Stimulated activated CD8-positive, alpha-beta memory T cell treated with anti-CD3 and anti-CD28 coated beads, Interleukin-2, amount 100 ng/mL, for 48 hours (primary cell): ENCODE measurements at places on chromosomes 3 and 15.
A peak's percentile ranks its signal among the peaks of the same experiment; 100 is the strongest.

GRCh38 chr3:13411186-13411860 lies 8.8 kb downstream of the NUP210 start:
- no peak for DNase-seq

- DNase-seq = no peak
Observed at GRCh38 chr15:74626336-74626735, 10.7 kb downstream of the CLK3 start.

DNA sequence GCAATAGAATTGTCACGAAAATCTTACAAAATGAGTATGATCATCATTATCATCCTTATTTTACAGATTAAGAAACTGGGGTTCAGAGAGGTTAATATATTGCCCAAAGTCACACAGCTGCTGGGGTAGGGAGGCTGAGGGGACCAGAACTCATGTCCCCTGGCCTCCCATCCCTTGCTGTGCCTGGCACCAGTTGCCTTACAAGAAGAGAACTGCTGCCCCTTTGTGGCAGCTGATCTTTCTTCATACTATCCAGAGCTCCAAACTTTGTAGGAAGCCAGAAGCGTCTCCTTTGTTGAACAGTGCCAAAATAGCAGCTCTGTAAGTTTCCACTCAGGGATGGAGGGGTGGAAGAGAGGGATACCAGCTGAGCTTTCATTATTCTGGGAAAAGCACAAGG lies 236.8 kb upstream of the TBC1D5 start:
- no peak for DNase-seq

- no peak for DNase-seq
Observed at GRCh38 chr3:170002879-170003278, 34.9 kb upstream of the GPR160 start.

DNA sequence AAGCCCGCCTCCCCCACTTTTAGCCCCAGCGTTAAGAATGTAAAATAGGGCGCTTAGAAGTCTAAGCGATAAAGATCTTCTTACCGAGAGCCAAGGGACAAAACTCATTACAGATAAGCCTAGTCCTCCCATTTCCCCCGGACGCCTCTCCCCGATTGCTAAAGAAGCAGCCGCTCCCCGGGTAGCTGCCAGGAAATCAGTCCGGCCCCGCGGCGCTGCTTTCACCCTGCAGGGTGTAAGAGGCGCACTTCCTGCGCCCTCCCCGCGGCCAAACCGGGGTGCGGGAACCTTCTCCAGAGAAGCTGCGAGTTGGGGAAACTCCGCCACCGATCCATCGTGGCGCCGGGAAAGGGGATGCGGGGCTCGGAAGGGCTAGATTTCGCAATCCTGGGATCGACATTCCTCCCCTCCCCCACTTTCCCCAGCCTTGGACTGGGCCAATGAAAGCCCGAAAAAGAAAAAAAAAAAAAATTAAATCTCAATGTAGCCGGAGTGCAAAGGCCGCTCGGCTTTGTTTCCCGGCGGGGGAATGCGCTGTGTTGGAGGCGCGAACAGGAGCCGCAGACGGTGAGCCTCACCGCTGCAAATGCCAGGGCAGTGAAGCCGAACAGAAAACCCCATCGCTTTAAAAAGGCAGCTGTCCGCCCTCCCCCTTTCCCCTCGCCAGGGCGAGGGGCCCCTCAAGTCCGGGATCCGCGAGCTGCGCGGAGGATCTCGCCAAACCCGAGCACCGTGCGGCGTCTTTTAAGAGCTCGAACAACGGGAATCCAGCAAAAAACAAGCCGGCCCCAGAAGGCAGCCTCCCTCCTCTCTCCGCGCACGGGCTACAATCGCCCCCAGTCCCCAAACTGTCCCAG lies 626 bp upstream of the PTPRG start:
- no peak for DNase-seq

DNA sequence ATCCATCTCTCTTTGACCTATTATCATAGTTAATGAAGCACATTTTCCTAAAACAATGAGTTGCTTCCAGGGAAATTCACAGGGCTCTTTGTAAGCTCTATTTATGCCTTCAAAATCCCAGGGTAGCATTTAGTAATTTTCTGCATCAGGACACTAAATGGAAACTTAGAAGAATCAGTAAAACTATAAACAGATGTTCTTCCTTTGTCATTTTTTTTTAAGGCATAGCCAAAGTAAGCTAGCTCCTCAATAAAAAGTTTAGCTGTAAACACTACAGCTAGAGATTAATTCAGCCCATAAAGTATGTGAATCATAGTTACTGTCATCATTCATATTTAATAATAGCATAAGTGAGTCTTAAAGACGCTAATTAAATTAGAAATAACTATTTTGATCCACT lies 79.3 kb downstream of the RPL22L1 start:
- DNase-seq = no peak

- DNase-seq = no peak
Observed at GRCh38 chr15:50758712-50759205, 6.7 kb downstream of the SPPL2A start.

GRCh38 chr3:78647726-78648125 lies 1120.1 kb downstream of the ROBO1 start:
- DNase-seq = no peak

- peak; percentile 51 for DNase-seq
Observed at GRCh38 chr3:50550079-50550736, 17.3 kb downstream of the C3orf18 start.

GRCh38 chr3:181317508-181317907 lies 328.0 kb upstream of the DNAJC19 start:
- DNase-seq = no peak

GRCh38 chr3:16361087-16361486 lies 96.1 kb downstream of the OXNAD1 start:
- DNase-seq = no peak

- peak; percentile 59 for DNase-seq
Observed at GRCh38 chr15:50685976-50686468, 575 bp downstream of the TRPM7 start.

GRCh38 chr3:146133441-146133840 lies 27.5 kb downstream of the PLOD2 start:
- DNase-seq = no peak

DNA sequence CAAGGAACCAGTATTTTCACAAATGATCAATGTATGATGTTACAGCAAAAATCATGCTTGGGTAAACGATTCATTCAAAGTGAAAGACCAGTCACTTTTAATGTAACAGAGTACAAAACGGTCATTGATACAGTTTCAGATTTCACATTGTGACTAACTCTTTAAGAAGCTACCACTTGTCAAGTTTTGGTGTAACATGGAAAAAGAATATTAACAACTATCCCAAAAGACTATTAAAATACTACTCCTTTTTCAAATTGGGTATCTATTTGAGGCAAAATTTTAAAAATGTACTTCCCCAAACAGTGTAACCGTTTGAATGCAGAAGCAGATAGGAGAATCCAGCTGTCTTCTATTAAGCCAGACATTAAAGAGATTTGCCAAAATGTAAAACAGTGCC lies 31.7 kb downstream of the AKAP13 start:
- no peak for DNase-seq

GRCh38 chr3:35296533-35296932 lies 342.8 kb upstream of the ARPP21 start:
- DNase-seq = no peak

- no peak for DNase-seq
Observed at GRCh38 chr3:101117980-101118379, 124.8 kb upstream of the ABI3BP start.

- no peak for DNase-seq
Observed at GRCh38 chr3:66450390-66451022, 50.3 kb downstream of the LRIG1 start.

GRCh38 chr3:119912220-119912619 lies 130.3 kb downstream of the NR1I2 start:
- no peak for DNase-seq

GRCh38 chr15:66065325-66065724 lies 188.2 kb downstream of the MEGF11 start:
- DNase-seq = no peak

GRCh38 chr3:41693799-41694198 lies 268.1 kb downstream of the ULK4 start:
- no peak for DNase-seq

DNA sequence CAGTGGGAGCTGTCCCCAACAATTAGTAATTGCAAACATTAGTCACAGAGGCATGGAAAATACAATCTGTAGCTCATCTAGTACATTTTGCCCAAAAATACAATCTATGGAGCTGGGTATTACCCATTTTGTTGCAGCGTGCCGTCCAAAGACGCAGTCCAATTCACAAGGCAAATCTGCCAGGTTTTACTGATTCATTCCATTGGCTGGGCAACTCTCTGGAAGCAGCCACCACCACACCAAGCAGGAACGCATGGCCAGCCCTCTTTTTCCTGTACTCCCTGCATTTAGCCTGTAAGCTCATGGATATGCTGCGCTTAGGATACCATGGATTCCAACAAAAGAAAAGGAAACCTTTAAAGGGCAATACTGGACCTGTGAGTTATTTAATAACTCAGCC lies 60.5 kb upstream of the ARRDC4 start:
- DNase-seq = no peak

GRCh38 chr15:59059076-59059597 lies 45.8 kb upstream of the CCNB2 start:
- no peak for DNase-seq

- no peak for DNase-seq
Observed at GRCh38 chr3:167125612-167126407, 254.3 kb downstream of the ZBBX start.

GRCh38 chr3:98945101-98945524 lies 43.6 kb upstream of the DCBLD2 start:
- no peak for DNase-seq

DNA sequence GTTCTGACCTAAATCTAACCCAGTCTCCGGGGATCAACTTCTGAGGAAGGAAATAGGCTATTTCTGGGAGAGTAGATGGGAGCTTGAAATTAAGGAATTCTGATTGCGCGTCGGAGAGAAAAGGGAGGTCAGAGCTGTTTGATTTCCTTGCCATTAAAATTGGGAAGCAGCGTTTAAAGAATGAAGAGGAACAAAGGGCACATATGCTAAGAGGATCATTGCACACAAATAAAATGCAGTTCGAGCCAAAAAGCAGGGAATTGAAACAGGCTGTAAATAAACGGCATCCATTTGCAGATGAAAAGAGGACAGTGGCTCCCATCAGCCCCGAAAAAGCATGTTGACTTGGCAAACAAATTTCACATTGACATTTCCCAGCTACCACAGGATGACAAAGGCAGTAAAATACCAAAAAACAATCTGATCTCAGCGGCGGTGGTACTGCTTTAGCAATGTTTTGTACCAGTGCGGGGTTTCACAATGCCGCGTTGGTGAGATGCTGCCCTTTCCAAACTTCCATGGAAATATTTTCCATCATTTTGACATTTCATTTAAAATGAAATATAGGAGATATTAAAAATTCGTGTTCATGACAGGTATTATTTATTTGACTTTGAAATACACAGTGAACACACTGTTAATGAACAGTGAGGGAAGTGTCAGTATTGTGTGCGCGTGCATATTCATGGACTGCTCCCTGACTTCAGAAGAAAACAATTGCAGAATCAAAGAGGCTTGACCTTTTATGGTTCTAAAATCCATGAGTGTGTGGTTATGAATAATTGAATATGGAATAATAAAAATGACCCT lies 108.8 kb downstream of the SQOR start:
- no peak for DNase-seq

GRCh38 chr3:87370007-87370406 lies 93.6 kb upstream of the POU1F1 start:
- no peak for DNase-seq

- no peak for DNase-seq
Observed at GRCh38 chr3:149967086-149967685, 3.5 kb downstream of the PFN2 start.
